Breast epithelium (tissue), 4 donors: ENCODE measurements at places on chromosomes 2 and 18. TPM values are rescaled to one million over a fixed set of nuclear protein-coding genes. Genes with fewer than 3 reads are reported as not detected.

DNA sequence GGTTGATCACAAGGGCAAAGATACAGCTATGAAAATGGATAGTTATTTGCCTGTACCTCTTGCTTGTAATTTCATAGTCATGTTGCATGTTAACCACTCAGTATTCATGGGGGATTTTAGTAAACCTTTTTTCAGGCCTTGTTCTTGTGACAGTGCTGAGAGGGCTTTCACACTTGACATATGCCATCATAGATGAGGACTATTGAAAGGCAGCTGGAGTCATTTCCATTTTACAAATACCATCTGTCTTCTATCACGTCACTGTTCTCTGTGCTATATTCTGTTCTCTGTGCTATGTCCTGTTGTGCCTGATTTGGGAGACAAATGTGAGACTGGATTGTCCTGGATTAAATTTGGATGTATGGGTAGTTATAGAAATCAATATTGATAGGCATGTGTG, 131.7 kb downstream of the LYPD6B start:
- DNase-seq: no peak

- DNase-seq: no peak
Observed at GRCh38 chr2:224014336-224014735, 24.8 kb downstream of the SERPINE2 start.

DNA sequence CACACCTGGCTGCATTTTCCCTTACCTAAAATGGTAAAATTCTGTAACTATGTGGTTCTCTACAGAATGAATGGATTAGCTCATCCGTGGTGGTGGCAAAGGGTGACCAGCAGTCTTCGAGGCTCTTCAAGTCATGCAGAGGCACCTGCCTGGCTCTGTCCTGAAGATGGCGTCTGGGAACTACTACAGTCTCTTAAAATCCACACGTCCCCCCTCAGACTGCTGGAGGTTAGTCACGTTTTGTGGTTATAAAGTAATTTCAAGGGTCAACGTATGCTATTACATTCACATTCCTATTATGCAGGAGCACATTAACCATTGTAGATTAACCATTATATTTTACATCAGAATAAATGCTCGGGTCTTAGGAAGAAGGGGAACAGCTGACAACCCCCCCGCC, 616.7 kb downstream of the GALR1 start:
- DNase-seq: no peak

GRCh38 chr2:227204452-227204851, 40.0 kb downstream of the COL4A3 start:
- DNase-seq: no peak

DNA sequence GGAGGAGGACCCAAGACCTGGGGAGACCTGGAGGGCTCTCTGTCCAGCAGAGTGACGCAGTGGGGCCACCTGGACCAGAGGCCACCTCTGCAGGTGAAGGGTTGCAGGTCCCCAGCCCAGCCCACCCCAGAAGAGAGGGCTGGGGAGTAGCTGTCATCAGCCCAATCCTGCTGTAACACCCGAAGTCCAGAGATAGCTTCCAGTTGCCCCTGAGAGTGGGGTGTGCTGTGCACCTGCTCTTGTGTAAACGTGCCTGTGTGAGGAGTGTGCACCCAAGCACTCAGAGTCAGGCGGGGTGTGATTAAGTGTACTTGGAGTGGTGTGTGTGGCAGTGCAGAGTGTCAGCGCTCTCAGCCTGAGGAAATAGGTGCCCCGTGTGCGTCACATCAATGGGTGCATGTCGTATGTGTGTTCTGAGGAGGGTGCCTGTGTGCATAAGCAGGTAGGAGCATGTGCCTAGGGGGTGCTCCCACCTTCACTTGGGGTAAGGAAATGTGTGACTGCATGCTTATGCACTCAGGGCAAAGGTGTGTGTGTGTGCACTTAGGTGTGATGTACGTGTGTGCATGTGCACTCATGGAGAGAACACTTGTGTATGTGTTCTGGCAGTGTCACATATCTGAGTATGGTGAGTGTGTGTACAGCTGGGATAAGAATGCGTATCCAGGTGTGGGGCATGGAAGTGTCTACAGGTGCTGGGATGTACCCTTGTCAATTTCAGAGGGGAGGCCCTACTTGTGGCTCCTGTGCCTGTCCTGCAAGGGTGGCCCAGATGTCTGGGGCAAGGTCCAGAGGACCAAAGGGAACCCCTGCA, 672 bp downstream of the ATP6V1B1 start:
- no peak for DNase-seq

DNA sequence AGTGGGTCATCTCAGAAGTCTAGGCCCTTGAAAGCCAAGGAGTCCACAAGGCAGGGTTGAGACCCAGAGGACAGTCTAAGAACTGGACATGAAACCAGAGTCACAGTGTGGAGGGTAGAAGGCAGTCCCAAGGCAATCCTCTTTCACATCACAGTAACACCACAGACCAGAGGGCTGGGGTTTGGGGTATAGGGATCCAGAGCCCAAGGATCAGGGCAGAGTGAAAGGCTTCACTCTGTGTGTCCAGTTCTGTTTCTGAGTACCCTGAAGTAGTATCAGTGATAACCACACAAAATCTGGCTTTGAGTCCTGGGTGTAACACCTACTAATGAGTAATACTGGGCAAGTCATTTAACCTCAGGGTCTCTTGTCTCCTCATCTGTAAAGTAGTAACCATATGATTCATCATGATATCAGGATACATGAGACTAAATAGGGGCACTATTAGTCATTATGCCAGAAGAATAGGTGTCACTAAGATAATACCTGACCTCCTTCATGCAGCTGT, 91.0 kb downstream of the ICA1L start:
- no peak for DNase-seq

GRCh38 chr2:102597788-102598187, 21.6 kb upstream of the SLC9A2 start:
- DNase-seq: no peak

DNA sequence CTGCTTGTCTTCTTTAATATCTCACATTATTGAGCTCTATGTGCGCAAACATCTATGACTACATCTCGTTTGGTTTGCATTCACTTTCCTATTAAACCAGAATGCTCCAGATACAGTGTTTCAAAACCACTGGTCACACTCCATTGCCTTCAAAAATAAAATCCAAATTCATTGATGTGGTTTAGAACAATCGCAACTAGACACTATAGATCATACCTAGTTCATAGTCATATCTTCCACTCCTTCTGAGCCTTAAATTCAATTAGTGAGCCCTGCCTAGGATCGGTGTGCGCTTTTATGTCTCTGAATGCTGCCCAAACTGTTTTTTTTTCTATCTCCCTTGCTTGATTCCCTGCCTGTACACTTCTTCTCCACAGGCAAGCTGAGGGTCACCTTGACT, 238.5 kb upstream of the RGPD4 start:
- DNase-seq: no peak

- DNase-seq: no peak
Observed at GRCh38 chr2:157777427-157777826, 98.7 kb downstream of the ACVR1 start.

TCF23 gene
- not detected for total RNA-seq

- no peak for DNase-seq
Observed at GRCh38 chr2:189285962-189286645, 106.5 kb upstream of the COL5A2 start.

DNA sequence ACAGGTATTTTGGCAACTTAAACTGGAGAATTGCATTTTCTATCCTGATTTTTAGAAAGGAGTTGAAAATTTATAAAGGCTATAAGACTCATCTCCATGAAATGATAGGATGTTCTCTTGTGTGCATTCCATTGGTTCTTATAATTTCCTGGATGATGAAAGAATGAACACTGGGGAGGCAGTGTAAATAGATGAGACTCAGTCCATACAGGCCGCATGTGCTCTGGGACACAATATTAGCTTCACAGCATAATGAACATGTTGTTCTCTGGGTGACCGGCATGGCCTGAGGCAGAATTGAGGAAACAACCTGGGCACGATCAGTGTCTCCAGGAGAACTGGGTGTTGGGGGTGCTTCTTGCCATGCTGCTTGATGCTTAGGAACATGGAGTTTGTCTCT, 38.8 kb downstream of the AOX1 start:
- no peak for DNase-seq

WNT10A gene
- total RNA-seq: not detected

DNA sequence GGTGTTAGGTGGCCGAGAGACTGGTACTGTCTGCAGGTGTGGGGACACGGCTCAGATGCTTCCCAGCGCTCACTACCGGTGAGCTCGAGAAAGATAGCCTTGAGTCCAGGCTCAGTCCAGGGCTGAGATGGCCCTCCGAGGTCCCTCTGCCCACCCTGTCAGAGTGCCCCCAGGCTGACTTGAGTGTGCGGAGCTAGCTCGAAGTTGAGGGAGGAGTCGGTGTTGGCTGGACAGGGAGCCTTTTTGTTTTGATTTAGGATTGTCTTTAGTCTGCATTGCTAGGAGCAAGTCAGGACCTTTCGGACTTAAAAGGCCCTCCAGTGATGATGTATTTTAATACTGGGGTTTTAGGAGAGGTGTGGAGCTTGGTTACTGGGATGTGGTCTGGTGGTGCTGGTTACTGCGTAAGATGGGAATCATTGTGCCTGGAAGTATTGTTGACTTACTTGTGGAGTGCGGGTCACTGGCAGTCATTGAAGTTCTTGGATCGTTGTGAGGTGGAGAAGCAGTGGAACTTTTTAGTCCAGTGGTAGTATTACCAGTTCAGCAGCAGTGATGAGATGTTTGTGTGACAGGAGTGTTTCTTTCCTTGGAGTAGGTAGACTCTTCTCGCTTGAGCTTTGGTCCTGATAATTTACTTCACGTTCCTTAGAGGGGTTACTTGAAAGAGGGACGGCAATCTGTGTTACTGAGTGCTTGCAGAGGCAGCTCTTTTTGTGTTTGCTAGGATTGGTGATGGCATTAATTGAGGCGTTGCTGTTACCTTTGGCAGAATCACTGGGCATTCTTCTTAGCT, 633 bp downstream of the KIAA1328 start:
- peak; percentile 55 for DNase-seq
